ENCODE measurements at places on chromosomes 5 and 9. TPM values are rescaled to one million over a fixed set of nuclear protein-coding genes. Genes with fewer than 3 reads are reported as not detected.

The EIF4E1B gene
- total RNA-seq, result not detected

The CMBL gene
- total RNA-seq, result 50.0 TPM

The DDX46 gene
- total RNA-seq, result 26.3 TPM

The CD14 gene
- 37.7 TPM for total RNA-seq

The PRELID2 gene
- total RNA-seq, result 41.2 TPM

The GRAMD2B gene
- 25.4 TPM for total RNA-seq

The NFIB gene
- total RNA-seq, result 104 TPM

The SH3TC2 gene
- 16.7 TPM for total RNA-seq

The FIBCD1 gene
- total RNA-seq, result 0.59 TPM

The ARL14EPL gene
- total RNA-seq, result not detected

The TAS2R1 gene
- not detected for total RNA-seq

The PRR16 gene
- 14.2 TPM for total RNA-seq

The DRD1 gene
- total RNA-seq, result not detected

The LAMC3 gene
- 0.03 TPM for total RNA-seq

The SH3PXD2B gene
- total RNA-seq, result 5.3 TPM

The LCN2 gene
- not detected for total RNA-seq

The FLT4 gene
- total RNA-seq, result 5.6 TPM

The REEP2 gene
- 6.1 TPM for total RNA-seq

The POU5F2 gene
- 0.24 TPM for total RNA-seq

The PCDHGA3 gene
- total RNA-seq, result 13.0 TPM

The LCN1 gene
- total RNA-seq, result not detected

The SLC28A3 gene
- 0.24 TPM for total RNA-seq

The NIM1K gene
- 0.22 TPM for total RNA-seq

The IFNB1 gene
- total RNA-seq, result not detected

The PCDHA6 gene
- total RNA-seq, result not detected

The ADAMTSL1 gene
- total RNA-seq, result 0.56 TPM

The AOPEP gene
- 158 TPM for total RNA-seq

The TLX3 gene
- total RNA-seq, result not detected

The GMCL2 gene
- total RNA-seq, result not detected

The DIMT1 gene
- total RNA-seq, result 17.8 TPM

The CDC42SE2 gene
- 9.3 TPM for total RNA-seq

The ADAMTS6 gene
- 0.78 TPM for total RNA-seq

The TRUB2 gene
- total RNA-seq, result 35.5 TPM

The NMUR2 gene
- not detected for total RNA-seq

The HAPLN1 gene
- 0.32 TPM for total RNA-seq

The DCANP1 gene
- not detected for total RNA-seq

The SPATA31A3 gene
- total RNA-seq, result not detected

The KIF2A gene
- 10.6 TPM for total RNA-seq

The KIF12 gene
- total RNA-seq, result not detected

The PDE6A gene
- total RNA-seq, result 0.08 TPM

The NIPAL4 gene
- not detected for total RNA-seq

The TERT gene
- not detected for total RNA-seq

The BHMT2 gene
- total RNA-seq, result 10.0 TPM

The DNAJA1 gene
- total RNA-seq, result 74.5 TPM

The RASEF gene
- total RNA-seq, result 0.05 TPM

The KIAA1958 gene
- total RNA-seq, result 3.9 TPM

The PDE8B gene
- total RNA-seq, result 0.62 TPM

The CCDC171 gene
- total RNA-seq, result 1.6 TPM

The SHOC1 gene
- total RNA-seq, result not detected

Measured in Right ventricle myocardium superior (tissue), 1 donor.